IPS-NIHi11 (cell line): ENCODE measurements at places on chromosomes 16 and 17.

DNA sequence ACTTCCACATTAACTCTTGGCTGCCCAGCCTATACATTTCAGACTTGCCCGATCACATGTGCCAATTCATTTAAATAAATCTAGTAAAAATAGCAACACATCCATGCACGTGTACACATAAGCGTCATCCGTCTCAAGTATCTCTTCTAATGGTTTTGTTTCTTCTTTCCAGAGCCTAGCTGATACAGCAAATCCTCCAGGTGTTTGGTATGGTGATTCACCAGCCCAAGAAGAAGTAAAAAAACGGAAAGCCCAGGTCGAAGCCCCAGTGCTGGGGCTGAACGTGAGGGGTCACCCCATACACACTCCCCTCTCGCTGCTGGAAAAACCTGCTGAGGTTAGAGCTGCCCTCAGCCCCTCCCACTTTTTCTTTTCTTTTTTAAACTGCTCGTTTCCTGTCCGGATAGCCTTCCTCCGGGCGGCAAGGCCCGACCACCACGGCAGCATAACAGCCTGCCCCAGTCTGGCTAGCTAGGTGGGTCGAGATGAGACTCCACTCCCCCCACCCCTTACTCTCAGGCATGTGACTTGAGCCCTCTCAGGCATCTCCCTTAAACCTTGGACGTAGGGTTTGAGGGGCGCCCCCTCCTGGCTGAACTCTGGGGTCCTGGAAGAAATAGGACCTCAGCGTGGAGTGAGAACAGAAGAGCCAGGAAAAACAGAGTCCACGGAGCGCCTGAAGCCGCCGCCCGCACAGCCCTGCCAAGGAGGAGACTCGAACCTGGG is 13.9 kb upstream of the OR1F1 start:
- DNase-seq = peak; percentile 69

GRCh38 chr17:13244513-13244912 is 226.7 kb upstream of the ELAC2 start:
- DNase-seq = no peak

- no peak for DNase-seq
Measured at GRCh38 chr16:64657316-64658011, 464.4 kb downstream of the CDH11 start.

DNA sequence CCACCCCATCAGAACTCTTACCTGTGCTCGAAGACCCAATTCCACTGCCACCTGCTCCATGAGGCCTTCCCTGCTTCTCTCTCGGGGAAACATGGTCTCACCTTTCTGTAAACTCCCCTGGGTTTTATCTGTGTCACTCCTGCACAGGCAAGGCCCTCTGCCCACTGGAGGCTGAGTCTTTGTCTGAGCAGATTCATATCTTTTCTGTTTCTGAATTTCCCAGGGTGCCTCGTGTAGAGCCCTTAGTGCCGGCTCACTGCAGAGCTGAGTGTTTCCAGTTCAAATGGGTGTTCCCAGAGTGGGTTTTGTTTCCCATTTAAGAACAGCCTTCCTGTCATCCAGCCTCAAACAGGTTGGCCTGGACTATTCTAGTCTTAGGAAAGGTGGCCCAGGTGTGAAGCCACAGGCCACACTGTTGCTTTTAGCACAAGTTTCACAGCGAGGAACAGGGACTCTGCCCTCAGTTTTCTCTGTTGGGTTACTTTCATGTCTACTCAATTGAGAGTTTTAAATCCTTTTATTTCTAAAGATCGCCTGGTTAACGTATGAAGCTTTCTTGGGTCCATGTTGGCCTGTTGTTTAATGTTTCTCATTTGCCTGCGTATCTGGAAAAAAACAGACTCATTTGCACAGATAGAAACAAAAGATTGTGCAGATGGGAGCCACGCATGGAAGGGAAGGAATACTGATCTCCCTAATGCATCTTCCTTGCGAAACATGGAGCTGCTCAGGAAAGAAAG is 228.7 kb downstream of the MSI2 start:
- no peak for DNase-seq

- no peak for DNase-seq
Measured at GRCh38 chr17:8713878-8714277, 30.8 kb downstream of the CCDC42 start.

DNA sequence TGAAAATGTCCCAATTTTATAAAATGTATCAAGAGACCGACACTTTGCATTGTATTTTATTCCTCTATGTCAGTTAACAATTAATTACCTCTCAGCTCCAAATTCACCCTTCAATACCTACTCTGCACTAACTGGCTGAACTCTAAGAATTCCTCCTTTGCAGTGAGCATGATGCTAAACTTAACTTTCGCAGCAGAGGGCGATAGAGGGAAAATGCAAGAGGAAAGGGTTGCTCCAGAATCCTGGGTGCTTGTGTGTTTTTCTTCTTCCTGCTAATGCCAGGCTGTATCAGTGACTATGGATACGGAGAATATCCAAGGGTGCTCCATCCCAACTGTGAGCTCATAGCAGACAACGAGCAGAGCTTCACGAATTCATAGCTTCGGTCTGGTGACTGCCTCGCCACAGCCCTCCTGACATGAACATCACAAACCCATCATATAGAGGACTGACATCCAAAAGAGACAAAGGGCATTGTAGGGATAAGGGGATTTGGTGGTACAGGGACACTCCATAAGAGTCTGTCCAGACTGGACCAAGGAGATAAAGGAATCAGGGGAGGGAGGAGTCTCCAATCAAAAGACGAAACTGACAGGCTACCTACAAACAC is 172.9 kb downstream of the STX8 start:
- peak; percentile 63 for DNase-seq

DNA sequence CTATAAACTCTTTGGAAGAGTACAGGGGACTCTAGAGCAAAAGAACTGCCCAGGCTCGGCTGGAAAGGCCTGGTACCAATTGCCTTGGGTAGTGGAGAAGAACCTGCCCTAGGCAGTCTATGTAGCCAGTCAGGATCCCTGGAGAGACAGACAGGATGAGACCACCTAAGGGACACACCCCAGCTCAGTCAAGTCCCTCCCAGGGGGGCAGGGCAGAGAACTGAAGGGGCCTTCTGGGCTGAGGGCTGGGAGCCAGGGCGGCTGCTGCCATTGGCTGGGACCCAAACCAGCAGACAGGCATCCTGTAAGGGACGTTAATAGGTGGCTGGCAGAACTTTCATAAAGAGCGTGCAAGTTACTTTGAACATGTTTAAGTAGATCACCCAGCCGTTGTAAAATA is 12.8 kb upstream of the SLC38A8 start:
- DNase-seq = no peak

GRCh38 chr17:19322861-19323260 is 39.7 kb downstream of the B9D1 start:
- DNase-seq = no peak

DNA sequence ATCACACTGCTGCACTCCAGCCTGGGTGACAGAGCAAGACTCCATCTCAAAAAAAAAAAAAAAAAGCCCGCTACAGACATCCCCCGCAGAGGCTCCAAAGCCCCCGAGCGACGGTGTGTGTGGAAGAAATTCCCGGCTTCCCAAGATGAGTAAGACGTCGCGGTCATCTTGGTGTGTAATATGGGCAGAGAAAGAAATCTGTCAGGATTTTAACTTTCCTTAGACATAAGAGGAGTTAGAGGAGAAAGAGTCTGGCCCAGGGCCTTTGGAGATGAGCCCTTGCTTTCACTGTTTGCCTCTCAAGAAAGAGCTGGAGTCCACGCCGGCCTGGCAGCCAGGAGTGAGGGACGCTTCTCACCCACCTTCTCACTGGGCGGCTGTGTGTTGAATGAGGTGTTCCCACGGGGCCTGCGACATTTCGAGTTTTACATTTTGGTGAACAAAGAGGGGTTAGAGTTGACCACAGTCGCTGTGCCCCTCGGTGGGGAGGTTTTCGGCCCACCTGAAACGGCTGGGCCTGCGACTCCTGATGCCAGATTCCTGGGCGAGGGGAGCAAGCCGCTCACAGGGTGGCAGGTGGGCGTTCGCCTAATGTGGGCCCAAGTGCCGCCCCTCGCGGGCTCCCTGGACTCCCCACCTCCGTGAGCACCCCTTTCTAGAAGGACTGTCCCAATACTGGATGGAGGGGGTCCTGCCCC is 17.9 kb downstream of the C1QTNF1 start:
- DNase-seq = no peak

- no peak for DNase-seq
Measured at GRCh38 chr17:19877364-19877945, 9.7 kb upstream of the ULK2 start.

- peak; percentile 60 for DNase-seq
Measured at GRCh38 chr16:57736419-57737351, 1.1 kb downstream of the KATNB1 start.

DNA sequence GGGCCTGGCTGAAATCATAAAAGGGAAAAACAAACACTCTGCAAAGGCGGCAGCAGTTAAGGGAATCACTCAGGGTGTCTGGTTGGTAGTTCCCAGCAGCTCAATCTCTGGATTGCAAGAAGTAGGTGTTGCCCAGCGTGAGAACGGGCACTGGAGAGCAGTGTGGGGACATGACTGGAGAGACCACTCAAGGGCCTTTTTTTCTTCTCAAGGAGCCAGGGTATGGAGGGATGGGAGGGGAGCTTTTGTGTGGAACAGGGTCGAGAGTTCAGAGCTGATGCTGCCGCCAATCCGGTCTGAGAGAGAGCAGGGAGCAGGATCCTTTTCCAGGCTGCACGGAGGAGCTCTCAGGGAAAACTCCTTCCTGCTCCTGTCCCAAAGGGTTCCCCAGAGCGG is 15.2 kb downstream of the SCNN1B start:
- DNase-seq = no peak

- no peak for DNase-seq
Measured at GRCh38 chr16:83742124-83742899, 65.5 kb upstream of the HSBP1 start.

- DNase-seq = no peak
Measured at GRCh38 chr17:6660101-6660500, 8.5 kb downstream of the C17orf100 start.

DNA sequence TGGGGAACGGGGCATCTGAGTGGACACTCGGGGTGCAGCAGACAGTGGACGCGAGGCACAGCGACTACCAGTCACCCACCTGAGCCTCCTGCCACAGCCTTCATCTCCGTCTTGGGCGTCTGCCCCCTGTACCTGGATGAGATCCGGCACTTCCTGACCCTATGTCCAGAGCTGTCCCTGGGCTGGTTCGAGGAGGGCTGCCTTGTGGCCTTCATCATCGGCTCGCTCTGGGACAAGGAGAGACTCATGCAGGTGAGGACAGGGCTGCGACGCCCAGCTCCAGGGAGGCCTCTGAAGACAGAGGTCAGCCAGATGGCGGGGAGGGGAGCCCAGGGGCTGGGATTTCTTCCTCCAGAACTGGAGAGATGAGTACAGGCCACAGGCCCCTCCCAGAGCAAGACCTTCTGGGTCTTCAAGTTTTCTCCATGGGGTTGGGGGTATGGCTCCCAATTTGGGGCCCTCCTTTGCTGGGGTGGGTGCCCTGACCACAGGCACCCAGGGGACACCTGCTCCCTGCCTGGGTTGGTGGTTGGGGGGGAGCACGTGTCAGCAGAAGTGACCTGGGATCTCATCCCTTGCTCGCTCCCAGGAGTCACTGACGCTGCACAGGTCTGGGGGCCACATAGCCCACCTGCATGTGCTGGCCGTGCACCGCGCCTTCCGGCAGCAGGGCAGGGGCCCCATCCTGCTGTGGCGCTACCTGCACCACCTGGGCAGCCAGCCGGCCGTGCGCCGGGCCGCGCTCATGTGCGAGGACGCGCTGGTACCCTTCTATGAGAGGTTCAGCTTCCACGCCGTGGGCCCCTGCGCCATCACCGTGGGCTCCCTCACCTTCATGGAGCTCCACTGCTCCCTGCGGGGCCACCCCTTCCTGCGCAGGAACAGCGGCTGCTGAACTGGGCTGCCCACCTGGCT is 1.9 kb downstream of the AANAT start:
- DNase-seq = no peak

- no peak for DNase-seq
Measured at GRCh38 chr16:23229714-23230113, 47.2 kb downstream of the SCNN1G start.

GRCh38 chr16:73019457-73020362 is 28.2 kb downstream of the ZFHX3 start:
- no peak for DNase-seq

- no peak for DNase-seq
Measured at GRCh38 chr17:43620581-43620980, 41.1 kb downstream of the MEOX1 start.

DNA sequence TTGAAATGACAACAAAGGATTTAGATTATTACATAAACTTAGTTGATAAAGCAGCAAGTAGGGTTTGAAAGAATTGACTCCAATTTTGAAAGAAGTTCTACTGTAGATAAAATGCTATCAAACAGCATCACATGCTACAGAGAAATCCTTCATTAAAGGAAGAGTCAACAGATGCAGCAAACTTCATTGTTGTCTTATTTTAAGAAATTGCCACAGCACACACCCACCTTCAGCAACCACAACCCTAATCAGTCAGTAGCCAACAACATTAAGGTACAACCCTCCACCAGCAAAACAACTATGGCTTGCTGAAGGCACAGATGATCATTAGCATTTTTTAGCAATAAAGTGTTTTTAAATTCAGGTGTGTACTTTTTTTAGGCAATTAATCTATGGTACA is 75.1 kb upstream of the NSRP1 start:
- DNase-seq = no peak

DNA sequence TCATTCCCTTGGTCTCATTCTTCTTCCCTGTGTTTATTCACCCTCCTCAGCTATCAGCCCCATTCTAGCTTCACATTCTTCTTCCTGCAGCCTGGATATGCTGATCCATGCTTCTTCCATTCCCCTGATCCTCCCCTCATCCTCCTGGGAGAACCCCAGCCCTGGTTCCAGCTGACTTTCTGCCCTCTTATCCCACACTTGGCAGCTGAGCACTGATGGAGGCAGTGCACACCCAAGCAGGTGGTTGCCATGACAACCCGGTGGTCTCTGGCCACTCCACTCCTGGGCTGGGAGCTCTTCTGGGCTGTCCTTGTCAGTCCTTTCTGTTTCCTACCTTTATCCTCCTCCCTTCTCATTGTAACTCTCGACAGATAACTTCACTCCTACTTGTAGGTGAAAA is 16.7 kb upstream of the TUBG2 start:
- peak; percentile 47 for DNase-seq

DNA sequence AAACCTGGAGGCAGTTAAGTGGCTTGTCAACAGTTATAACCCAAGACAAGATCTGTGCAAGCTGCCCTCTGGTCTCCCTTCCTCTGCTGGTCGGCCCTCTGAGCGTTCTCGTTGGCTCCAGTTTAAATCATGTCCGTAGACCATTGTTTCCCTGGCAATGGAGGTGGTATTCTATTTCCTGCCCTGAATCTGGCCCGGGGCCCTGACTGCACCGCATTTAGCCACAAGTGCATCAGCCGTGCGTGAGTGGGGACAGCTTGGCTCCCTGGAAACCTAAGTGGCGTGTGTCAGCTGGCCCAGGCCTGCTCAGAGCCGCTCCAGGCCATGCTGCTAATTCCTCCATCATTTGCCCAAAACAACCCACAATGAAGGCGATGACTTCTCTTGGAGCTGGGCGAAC is 15.0 kb upstream of the MYLK3 start:
- no peak for DNase-seq

DNA sequence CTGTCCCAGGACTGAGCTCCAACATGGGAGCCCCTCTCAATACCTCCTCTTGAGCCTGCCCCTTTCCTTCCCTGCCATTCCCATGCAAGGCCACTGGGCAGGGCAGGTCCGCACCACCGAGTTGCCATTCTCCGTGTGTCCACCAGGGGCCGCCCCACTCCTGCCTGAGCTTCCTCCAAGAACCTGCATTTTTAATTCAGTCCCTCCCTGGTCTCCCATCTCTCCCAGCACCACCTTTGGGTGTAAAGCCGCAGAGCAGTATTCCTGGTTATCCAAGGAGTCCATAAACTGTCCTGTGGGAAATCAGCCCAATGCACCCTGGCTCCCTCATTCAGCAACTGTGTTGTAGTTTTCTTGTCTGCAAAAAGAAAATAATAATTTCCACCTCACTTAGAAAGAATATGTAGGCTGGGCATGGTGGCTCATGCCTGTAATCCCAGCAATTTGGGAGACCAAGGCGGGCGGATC is 15.9 kb upstream of the ANKRD40CL start:
- peak; percentile 98 for DNase-seq
